CD4-positive, alpha-beta T cell treated with Interleukin-6 for 4 hours (primary cell): ENCODE measurements at places on chromosomes 1 and 21.

DNA sequence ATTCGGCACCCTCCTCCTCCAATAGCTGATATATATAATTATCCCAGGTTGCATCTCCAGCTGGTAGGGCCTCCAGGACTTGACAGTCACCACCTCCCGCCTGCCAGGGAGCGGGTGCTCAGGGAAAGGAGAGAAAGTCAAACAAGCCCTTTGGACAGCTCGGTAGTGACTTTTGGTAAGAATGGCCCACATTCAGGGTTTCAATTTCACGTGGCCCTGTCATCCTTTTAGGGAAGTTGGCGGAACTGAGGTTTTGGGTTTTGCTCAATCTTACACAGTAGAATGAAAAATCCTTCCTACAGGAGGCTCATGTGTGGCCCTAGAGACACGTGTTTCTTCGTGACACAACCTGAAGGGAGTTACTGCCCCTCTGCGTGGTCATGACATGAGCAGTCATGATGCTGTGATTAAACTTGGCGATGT is 44.2 kb downstream of the CAPN8 start:
- DNase-seq = no peak

- no peak for DNase-seq
Observed at GRCh38 chr1:63698001-63698838, 75.6 kb upstream of the ROR1 start.

DNA sequence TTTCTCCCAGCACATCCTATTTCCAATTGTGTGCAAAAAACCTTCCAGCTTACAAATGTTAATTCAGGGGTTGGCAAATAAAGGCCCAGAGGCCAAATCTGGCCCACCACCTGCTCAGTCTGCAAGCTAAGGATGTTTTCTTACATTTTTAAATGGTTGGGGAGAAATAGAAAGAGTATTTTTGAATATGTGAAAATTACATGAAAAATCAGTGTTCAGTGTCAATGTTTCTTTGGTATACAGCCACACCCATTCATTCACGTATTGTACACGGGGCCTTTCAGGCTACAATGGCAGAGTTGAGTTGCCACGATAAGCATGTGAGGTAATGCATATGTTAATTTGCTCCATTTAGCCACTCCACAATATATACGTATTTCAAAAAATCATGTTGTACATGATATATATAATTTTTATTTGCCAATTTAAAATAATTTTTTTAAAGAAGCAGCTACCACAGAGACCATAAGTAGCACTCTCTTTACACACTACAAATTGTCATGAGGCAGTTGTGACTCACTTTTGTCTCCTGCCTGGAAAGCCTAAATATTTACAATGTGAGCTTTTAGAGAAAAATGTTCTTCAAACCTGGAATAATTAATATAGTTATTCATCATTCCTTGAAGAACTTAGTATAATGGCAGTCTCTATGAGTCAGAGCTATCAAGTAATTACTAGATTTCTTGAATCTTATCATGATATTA is 189.6 kb downstream of the SMYD3 start:
- DNase-seq = no peak

- DNase-seq = no peak
Observed at GRCh38 chr1:72634946-72635345, 352.6 kb upstream of the NEGR1 start.

DNA sequence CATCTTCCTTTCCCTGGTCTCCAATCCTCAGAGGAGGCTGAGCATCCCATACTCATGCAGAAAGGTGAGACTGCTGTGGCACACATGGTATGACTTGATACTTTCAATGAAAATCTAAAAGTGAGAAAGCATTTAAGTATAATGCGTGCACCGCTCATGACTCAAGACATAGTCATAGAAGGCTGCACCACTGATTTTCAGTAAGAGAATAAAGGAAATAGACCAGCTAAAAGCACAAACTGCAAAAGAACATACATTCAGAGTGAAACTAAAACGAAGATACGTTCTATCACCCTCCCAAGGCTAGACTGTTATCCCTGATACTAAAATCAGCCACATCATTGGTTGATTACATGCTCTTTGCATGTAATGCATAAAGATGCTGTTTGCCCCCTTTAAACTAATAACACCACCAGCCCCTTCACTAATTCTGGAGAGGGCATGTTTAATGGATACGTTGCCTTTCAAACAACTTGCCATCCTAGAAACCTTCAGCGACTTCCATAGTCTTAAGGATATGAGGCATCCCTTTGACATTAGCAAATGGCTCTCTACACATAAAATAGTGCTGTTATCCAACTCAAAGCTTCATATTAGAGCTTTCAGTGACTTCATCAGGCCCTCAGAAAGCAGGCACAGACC is 2.1 kb downstream of the PLD5 start:
- no peak for DNase-seq

DNA sequence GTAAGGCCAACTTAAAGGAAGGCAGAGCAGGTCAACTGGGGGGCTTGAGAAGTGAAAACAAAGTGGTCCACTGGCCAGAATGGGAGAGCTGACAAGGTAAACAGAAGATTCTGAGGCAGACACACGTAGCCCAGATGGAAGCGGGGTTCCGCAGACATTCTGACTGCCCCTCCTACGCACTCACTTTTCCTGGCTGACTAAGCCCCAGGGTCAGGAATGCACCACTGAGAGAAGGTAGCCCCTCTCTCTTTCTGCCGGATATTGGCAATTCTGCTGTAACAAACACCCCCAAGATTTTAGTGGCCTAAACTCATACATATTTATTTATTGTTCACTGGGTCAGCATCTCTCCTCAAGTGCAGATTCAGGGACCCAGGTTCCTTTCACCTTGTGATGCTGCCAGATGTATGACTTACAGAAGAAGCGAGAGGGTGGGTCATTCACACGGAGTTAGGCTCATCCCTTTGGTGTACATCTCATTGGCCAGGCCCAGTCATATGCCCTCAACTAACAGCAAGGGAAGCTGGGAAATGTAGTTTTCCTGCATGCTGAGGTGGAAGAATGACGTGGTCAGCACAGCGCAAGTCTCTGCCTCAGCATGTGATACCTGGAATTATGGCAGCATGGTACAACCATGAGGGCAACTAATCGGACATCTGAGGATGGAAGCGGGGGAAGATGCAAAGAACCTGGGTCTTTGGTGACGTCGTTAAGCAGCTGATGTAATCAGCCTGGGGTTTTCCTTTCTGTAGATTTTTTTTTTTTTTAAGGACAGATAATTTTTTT is 43.4 kb upstream of the MRPS6 start:
- DNase-seq = peak; percentile 55

- no peak for DNase-seq
Observed at GRCh38 chr1:36067871-36068270, 16.0 kb upstream of the TEKT2 start.

DNA sequence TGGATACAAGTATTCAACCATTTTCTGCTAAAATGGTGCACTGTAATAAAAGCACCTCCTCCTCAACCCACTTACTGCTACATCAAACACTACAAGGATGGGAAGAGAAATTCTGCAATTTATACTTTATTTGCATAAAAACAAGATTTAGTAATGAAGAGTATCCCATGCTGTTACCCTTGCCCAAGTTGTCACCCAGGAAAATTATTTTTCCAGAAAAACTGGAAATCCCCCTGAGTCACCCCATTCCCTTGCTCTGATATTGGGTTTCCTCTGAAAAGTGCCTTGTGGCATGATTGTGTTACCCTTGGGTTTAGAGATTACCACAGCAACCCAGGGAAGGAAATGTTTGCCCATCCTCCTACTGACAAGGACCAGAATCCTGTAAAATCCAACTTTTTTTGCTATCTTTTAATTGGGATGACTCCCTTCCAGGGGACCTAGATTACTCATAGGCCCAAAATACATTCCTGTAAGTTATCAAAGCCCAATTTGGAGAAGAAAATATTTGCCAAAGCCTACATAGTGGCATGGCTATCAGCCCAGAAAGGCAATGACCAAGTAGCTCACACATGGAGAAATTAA is 16.5 kb upstream of the ZC3H11B start:
- DNase-seq = no peak

DNA sequence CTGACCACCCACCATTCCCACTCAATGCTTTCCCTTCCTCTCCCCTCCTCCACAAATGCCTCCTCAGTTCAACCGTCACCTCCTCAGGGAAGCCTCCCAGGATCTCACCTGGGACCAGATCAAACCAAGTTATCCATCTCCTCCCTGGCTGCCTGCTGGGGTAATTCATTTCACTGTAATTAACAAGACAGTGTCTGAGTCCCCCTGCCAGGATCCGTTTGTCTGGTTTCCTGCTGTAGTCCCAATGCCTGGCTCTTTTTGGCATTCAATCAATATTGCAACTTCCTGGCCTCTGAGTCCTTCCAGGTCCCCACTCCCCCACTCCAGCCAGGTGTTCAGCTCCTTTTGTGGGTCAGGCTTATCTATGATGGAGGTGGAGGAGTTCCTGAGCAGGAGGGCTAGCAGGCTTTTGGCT is 687.7 kb downstream of the PTPRU start:
- no peak for DNase-seq

DNA sequence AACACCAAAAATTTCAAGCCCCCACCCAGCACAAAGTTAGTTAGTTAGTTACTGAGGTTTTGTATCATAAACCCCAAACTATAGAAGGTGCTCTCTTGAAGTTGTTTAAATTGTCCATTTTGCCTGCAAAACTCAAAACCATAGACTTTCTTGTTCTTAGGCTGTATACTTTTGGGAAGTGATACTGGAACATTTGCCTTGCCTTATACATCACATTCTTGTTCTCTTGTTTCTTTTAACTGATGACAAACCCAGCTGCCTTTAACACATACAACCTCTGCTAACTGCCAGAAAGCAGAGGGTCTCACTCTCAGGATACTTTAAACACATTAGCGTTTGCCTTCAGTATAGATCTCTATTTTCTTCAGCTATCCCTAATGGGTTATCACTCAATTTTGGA is 570.5 kb downstream of the MRPL39 start:
- no peak for DNase-seq

GRCh38 chr1:24295535-24295934 is 23.6 kb upstream of the GRHL3 start:
- DNase-seq = no peak

DNA sequence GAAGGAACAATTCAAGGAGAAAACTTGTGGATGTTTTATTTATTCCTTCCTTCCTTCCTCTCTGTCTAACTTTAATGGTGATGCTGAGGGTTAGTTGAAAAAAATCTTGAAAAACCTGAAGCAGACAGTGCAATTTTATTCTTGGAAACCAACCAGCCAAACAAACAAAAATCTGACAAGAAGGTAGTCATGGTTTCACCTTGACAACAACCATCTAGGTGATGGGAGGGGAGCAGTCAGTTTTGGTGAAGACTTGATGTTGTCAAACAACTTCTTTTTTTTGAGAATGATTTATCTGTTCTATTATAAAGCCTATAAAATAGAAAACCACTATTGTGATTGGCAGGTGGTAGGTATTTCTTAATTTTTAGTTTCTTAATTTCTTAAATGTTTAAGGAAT is 92.4 kb upstream of the GPR88 start:
- peak; percentile 41 for DNase-seq

DNA sequence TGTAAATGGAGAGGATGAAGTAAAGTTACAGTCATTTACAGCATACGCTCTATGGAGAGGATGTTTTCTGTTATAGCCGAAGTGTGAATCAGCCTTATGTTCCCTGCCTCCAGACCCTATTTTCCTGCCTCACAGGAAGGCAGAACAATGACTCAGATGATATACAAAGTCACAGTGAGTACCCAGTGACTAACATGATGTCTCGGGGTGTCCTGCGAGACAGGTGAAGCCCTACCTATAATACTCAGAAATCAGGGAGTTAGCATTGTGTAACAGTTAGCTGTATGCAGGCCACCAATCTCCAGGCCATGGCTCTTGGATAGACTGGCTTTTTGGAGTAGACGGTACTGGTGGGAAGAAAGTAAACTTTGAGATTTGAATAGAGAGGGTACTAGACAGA is 55.6 kb upstream of the FBXO28 start:
- no peak for DNase-seq

DNA sequence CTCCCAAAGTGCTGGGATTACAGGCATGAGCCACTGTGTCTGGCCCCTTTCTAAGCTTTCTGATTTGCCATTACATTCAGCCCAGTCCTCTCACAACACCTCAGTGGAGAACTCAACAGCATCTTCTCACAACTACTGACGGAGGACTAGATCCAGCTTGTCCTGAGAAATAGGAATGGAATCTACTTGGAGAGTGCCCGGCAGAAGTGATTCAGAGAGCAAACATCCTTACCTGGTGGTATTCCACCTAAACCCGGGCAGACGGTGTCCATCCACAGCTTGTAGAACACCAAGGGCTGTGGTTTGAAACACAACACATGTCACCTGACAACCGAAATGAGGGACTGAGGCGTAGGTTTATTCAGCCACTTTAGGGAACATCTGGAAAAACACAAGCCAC is 28.8 kb upstream of the CCSAP start:
- no peak for DNase-seq

DNA sequence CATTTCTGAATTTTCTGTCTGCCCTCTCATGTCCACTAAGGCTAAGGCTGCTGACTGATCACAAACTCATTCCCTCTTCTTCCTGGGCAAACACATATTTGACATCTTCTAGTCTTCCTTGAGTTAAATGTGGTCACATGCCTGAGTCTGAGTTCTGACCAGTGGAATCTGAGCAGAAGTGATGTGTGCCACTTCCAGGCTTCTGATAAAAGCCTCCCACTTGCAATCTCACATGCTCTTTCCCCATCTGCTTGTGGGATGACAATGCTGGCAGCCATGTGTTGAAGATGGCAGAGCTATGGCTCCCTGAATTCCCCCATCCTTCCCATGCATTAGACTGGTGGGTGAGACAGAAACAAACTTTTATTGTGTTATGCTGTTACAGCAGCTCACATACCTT is 149.9 kb upstream of the ZNF648 start:
- no peak for DNase-seq

DNA sequence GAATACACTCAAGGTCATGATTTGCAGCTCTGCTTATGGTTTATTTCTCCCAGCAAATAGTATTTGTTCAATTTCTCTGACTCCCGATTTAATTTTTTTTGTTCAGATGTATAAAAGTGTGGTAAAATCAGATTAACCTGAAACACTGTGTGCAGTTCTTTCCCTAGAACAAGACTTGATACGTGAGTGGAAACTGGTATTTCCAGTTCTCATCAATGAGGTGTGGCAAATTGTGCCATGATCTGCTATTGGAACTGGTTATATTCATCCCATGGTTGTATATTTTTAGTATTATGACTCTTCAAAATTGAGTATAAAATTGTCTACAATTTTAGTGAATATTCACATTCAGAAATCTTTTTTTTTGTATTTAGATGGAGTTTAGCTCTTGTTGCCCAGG is 76.8 kb upstream of the IVNS1ABP start:
- no peak for DNase-seq

DNA sequence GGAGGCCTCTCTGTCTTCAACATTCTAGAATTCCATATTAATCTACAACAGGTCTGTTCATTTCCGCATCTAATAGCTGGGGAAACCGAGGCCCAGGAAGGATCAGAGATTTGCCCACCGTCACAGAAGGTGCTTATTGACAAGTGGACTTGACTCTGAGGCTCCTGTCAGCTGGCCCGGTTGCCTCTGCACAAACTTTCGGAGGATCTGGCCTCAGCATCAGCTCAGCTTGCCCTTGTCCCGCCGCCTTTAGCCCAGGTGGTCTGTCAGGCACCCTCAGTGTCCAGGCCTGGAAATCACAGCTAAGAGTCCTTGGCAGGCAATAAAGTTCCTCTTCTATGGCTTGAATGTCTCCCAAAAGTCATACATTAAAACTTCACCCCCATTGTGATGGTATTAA is 8.2 kb upstream of the RUNX3 start:
- no peak for DNase-seq

GRCh38 chr1:164366014-164366413 is 193.0 kb upstream of the PBX1 start:
- DNase-seq = no peak
